ENCODE measurements at places on chromosomes 7 and 10.

- no peak for DNase-seq
These were observed 917 bp downstream of the ZNF365 start for GRCh38 chr10:62374862-62375710.

- DNase-seq: no peak
These were observed 43.4 kb downstream of the TMEM130 start for GRCh38 chr7:98826387-98826786.

- DNase-seq: no peak
These were observed 42.3 kb upstream of the DUSP5 start for GRCh38 chr10:110455446-110455845.

DNA sequence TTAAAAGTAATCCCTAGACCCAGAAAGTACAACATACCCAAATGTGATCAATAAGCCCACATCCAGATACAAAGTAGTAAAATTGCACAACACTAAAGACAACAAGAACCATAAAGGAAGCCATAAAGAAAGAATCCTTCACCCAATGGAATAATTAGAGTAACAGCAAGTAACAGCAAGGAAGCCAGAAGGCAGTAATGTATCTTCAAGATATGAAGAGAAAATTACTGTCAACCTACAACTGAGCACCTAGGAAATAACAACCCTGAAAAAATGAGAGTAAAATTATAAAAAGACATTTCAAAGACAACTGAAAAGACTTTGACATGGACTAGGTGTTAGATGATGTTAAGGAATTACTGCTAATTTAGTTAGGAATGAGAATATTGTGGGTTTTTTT, 60.5 kb downstream of the CNOT4 start:
- DNase-seq: no peak

- DNase-seq: no peak
These were observed 4.0 kb downstream of the CRCP start for GRCh38 chr7:66118603-66119002.

DNA sequence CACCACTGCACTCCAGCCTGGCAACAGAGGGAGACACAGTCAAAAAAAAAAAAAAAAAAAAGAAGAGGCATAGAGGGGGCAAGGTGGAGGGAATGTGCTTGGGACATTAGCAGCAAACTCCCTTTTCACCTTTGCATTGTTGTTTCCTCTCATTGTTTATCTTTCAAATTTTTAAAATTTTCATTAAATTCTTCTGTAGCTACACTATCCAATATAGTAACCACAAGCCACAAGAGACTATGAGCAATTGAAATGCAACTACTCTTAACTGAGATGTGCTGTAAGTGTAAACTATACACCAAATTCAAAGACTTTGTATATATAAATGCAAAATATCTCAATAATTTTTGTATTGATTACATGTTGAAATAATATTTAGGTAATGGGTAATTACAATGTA, 43.4 kb downstream of the EBLN1 start:
- DNase-seq: no peak

- no peak for DNase-seq
These were observed at the start of gene KIAA1217 for GRCh38 chr10:24208661-24209431. Gene KIAA1217 (plus strand): TSS chr10:24209138. CDS start chr10:24209194, 56 bp downstream.

- DNase-seq: no peak
These were observed 27.7 kb downstream of the SUGCT start for GRCh38 chr7:40162516-40162915.

DNA sequence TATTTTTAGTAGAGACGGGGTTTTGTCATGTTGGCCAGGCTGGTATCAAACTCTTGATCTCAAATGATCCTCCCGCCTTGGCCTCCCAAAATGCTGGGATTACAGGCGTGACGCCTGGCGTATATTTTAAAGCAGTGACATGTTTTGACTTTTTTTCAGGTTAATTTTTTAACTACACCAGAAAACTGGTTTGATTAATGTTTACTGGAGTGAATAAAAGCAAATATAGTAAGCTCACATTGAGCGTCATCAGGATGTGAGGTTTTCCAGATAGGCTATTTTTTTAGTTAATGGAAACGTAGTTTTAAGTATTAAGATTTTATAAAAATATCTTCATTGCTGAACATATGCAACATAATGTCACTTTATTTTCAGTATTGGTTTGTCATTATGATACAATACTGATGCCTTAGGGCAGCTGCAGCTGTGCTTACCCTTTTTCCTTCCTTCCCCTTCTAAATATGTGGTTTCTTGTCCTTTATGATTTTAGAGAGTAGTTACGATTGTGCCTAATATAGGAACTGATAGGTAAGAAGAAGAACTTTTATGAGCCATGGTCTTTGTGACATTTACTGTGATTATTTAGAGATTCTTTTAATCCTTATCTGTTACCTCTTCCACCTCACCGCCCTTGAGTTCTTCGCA, 37.3 kb downstream of the TMEM60 start:
- no peak for DNase-seq

- no peak for DNase-seq
These were observed 90.3 kb upstream of the PARD3 start for GRCh38 chr10:34905200-34905927.

- DNase-seq: no peak
These were observed 89.0 kb upstream of the CACUL1 start for GRCh38 chr10:118843647-118844265.
